ENCODE measurements at places on chromosomes 13 and 19.

DNA sequence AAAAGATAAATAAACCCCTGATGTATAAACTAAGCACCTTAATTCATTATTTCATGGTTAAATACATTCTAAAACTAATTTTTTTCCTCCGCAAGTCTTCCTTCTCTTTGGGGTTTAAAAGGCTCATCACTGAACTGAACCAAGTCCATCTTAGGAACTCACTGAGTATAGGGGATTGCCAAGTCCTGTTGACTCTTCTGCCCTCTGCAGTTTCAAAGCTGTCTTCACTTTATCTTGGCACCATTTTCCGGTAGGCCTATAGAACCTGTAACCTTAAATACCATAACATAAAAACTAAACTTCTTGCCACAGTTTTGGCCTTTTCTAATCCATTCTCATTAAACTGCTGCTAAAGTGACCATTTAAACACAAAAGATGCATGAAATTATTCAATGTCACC, 66.5 kb upstream of the USPL1 start:
- DNase-seq, result no peak

DNA sequence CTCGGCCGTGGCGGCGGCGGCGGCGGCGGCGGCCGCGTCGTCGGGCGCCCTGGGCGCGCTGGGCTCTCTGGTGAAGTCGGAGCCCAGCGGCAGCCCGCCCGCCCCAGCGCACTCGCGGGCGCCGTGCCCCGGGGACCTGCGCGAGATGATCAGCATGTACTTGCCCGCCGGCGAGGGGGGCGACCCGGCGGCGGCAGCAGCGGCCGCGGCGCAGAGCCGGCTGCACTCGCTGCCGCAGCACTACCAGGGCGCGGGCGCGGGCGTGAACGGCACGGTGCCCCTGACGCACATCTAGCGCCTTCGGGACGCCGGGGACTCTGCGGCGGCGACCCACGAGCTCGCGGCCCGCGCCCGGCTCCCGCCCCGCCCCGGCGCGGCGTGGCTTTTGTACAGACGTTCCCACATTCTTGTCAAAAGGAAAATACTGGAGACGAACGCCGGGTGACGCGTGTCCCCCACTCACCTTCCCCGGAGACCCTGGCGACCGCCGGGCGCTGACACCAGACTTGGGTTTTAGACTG, 1.7 kb downstream of the SOX1 start:
- DNase-seq, result no peak

DNA sequence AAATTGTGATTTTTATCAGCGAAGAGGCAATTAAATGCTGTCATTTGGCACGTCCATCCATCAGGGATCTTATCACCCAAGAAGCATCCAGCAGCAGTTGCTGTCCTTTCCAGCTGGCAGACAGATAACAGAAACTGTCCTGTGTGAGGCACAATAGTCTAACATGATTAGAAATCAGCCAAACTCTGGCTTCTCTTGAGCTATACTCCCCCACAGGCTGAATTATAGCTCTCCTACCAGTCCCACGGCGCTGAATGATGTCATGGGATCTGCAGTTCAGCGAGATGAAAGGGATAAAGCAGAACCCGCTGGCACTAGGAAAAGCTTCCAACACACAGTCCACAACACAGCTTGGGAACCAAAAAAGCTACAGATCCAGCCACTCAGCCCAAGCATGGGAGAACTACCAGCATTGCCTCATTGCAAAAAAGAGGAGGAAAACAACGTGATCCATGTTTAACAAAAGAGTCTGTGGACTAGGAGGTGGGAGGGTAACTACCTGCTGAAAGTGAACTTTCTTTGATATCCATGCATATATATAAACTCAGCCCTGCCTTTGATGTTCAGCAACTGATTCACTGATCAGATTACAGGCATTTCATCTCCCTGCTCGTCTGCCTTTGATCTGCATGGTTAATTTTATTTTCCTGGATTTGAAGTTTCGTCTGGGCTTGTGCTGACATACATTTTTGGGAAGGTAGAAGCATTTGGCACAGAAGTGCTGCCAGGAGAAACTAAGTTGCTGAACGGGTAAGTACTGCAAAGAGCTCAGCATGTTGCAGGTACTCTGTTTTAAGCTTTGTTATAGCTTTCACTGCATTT, at the start of gene TNFRSF19:
Gene TNFRSF19, plus strand, starts transcription at position 314 of the 822 bp plus-strand sequence. CDS start 19,772 bp downstream, outside the sequence.
- no peak for DNase-seq

GRCh38 chr13:42272115-42272803, at the start of gene AKAP11:
Gene AKAP11, plus strand, starts transcription at chr13:42272152. Its CDS starts 14,197 bp downstream, at chr13:42286349.
- DNase-seq, result no peak

DNA sequence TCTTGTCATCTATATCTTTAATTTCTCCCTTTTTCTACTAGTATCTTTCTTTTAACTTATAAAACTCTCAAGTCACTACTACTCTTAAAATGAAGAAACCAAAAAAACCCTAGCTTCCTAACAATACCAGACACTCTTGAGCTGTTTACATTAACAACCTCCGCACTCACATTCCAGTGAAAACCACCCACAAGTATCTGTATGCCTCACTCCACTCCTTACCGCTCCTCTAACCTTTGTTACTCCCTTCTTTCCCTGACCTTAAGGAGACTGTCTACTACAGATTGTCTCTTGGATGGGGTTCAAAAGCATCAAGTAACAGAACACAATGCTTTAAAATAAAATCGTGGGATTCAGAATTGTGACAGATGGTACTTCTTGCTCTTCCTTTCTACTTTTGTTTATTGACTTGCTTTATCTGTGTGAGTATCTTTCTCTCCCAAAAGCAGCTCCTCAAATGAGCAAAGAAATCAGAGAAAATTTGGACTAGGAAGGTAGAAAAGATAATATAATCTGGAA, 110.0 kb upstream of the FBXL3 start:
- DNase-seq, result no peak

DNA sequence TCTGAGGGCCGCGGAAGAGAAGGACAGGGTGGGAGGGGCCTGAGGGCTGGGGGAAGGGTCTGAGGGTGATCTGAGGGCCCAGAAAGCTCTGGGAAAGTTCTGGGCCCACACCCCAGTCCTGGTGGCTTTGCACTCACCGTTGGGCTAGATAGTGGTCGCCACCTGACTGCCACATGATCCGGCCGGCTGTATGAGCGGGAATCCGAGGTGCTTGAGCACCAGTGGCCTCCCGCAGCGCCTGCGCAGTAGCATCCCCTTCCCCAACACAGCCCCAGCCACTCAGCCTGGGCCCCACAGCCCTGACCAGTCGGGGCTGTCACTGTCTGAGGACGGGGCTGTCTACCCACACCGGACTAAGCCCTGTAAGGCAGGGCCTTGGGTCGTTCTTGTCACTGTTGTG, 15.0 kb downstream of the PRODH2 start:
- DNase-seq, result no peak

DNA sequence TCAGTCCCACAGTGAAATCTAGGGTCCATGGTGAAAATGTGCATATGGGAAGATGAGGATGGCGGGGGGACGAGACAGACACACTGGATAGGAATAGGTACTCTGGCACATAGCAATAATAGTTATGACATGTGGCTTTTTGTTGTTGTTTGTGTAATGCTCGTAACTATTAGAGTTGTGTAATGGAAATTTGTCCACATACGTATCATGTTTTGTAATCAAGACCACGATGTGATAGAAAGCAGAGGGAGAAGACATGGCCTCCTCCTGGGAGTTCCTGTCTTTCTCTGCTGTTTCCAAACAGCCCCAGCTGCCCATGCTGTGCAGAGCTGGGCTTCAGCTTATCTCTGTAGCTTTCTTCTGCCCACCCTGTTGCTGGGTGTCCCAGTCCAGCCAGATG, 185.3 kb upstream of the TMTC4 start:
- no peak for DNase-seq

GRCh38 chr19:45235485-45235884, 9.7 kb downstream of the EXOC3L2 start:
- no peak for DNase-seq

- DNase-seq, result no peak
Measured at GRCh38 chr19:3057275-3057714, 5.0 kb downstream of the TLE5 start.

GRCh38 chr13:53340505-53341143, 312.0 kb downstream of the OLFM4 start:
- DNase-seq, result no peak

DNA sequence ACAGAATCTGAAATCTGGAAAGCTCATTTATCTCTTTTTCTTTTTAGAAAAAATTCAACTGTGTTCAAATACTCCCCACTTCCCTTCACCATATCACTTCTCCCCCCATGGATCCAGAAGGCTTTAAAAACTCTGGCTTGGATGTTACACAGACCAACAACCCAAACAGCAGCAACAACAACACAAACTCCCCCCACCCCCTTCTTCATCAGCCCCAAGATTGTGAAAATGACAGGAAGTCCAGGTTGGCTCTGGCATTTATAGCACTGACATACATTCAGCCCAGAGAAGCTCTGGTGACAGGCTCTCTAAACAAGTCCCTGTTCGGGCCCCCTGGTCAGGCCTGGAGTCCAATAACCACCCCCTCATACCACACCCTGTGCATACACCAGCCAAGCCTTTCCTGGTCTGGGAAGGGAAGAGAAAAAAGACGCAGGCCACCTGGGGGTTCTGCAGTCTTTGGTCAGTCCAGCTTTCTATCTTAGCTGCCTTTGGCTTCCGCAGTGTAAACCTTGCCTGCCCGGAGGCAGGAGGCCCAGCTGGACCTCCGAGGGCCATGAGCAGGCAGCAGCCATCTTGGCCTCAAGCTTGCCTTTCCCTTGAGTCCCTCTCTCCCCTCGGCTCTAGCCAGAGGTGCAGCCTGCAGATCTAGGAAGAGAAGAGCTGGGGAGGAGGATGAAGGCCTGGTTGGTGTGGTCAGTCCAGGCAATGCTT, 6.8 kb downstream of the CDX2 start:
- no peak for DNase-seq

Data from glomerular endothelial cell (primary cell).